Stimulated activated CD4-positive, alpha-beta T cell treated with anti-CD3 and anti-CD28 coated beads, Interleukin-1b, Interleukin-23, amount 100 ng/mL, for 1 hour (primary cell): ENCODE measurements at places on chromosomes 13 and 19.

- DNase-seq, result no peak
Measured at GRCh38 chr19:51695702-51696315, 2.7 kb downstream of the SPACA6 start.

- no peak for DNase-seq
Measured at GRCh38 chr19:42634409-42635232, 39.9 kb upstream of the CEACAM8 start.

- no peak for DNase-seq
Measured at GRCh38 chr13:77022341-77022740, 4.6 kb downstream of the FBXL3 start.

DNA sequence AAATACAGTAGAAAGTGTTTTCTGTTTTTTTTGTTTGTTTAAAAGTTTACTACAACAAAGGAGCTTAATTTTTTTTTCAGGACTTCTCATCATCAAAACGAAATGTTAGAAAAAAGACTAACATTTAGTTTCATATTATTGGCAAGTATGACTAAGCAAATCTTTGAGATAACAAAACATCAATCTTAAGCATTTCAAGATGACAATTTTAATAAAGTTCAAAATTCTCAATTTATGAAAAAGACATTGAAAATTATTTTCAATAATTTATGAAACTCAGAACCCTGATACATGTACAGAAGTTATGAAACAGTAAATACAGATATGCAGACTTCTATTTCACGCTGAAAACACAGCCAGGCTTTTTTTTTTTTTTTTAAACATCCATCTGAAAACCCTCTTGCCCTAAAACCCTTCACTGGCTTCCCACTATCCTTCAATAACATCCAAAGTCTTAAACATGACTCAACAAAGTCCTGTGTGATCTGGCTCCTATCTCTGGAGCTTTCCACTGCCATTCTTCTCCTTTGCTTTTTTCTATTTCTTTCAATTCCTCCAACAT lies 3.9 kb downstream of the RBM26 start:
- no peak for DNase-seq

DNA sequence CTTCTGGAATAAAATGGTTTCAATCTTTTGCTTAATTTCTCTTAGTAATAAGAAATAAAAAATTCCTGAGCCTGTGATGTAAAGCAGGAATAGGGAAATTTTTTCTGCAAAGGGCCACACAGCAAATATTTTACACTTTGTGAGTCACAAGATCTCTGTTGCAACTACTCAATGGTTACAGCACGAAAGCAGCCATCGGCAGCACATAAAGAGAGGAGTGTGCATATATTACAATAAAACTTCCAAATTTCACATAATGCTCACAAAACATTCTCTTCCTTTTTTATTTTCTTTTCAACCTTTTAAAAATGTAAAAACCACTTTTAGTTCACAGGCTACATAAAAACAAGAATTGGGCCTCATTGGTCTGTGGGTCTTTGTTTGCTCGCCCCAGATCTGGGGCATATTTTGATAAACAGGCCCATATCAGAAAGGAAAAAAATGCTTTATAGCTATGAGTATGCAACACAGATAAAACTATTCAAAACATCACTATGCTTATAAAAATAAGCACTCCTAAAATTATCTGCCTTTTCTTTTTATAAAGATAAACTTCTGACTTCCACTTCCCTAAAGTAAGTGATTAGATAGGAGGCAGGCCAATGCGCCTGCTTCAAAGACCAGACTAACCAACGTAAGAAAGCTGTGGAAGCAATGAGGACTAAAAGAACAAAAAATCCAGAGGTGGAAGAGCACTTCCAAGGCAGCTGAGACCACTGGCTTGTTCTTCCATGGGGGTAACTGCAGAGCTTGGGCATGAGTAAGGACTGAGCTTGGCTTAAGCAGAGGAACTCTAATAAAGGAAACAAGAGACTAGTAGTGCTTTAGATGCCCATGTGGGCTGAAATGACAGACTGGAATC lies 26.5 kb downstream of the MYCBP2 start:
- no peak for DNase-seq

DNA sequence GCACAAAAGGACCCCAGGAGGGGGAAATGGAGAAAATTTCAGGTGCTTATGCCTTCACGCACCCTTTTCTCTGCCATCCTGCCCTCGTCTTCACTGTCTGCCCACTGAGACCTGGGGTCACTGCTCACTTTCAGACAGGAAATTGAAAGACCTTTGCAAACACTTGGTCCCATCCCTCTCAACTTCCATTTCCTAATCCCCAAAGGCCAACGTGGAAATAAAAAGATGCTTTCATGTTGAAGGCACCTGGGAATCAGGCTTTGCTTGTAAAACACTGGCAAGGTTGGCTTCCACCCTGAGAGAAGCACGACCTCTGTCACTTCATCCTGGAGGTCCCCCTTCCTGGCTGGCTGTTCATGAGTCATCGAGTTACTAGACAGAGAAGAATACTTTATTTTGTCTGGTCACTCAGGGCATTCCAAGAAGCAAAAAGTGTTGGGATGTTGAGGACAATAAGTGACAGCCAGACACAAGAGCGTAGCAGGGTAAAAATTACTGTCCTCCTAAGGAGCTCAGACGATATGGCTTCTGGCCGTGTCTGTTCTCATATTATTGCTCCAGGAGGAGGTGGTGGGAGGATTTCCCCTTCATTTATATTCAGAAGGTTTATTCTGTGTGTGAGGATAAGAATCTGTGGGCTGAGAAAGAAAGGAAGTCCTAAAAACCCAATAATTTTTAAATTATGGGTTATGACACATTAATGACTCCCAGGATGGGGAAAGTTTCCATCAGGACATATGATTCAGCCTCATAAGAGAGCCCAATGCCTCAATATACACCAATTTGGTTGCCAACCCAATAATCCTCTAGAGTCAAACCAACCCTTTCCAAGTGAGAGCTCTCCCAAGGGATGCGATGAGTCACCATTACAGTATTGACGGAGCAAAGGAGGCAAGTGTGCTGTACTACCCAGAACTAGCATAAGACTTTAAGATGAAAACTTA lies 409.0 kb downstream of the COG6 start:
- no peak for DNase-seq

- DNase-seq, result no peak
Measured at GRCh38 chr13:36834299-36834698, 15.3 kb downstream of the RFXAP start.

DNA sequence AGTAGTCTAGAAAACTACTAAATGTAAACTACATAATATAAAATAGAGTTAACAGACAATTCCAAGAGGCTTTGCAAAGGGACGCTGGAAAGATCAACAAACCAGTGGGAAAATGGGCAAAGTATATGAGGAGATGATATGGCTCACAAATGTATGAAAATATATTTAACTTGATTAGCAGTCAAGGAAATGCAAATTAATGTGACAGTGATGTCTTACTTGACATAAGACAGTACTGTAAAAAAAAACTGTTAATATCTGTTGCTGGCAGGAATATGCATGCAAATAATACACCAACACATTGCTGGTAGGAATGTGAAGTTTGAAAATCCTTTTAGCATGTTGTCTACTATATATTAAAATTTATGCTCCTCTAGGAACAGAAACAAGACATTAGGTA lies 136.1 kb downstream of the ATP8A2 start:
- no peak for DNase-seq

- no peak for DNase-seq
Measured at GRCh38 chr13:53417601-53418000, 389.0 kb downstream of the OLFM4 start.

- DNase-seq, result peak; percentile 34
Measured at GRCh38 chr13:76903544-76904162, 17.4 kb upstream of the KCTD12 start.

GRCh38 chr13:25046985-25047511 lies 48.9 kb upstream of the PABPC3 start:
- DNase-seq, result no peak

DNA sequence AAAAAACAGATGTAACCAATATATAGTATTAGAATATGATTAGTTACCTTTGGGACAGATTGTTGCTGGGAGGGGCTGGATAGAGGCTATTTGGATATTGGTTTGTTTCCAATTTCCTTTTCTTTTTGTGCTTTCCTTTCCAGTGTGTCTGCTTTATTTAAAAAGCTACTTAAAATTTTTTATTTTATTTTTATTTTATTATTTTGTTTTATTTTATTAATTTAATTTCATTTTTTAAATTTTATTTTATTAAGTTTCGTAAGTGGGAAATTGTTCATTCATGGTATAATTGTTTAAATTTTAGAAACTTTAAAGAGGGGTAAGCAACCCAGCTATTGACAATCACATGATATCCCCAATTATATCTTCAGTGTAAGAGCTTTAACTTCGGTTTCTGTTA lies 2077.0 kb upstream of the PCDH20 start:
- DNase-seq, result no peak

DNA sequence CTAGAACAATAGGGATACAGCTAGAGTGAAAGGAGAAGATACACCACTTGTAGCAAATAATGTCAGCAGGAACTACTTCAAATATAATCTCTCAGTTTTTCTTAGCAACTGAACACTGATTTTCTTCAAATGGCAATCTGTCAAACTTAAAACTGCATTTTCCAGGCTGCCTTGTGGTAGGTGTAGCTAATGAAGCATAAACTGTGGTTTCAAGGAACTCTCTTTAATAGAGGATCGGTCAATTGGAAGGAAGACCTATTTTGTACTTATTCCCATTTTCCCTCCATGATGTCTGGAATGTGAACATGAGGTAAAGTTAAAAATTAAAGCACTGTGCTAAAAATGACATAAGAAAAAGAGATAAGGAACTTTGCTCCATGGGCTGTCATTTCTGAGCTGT lies 1261.9 kb downstream of the PCDH17 start:
- no peak for DNase-seq

- DNase-seq, result no peak
Measured at GRCh38 chr13:95411428-95412040, 110.3 kb upstream of the ABCC4 start.

DNA sequence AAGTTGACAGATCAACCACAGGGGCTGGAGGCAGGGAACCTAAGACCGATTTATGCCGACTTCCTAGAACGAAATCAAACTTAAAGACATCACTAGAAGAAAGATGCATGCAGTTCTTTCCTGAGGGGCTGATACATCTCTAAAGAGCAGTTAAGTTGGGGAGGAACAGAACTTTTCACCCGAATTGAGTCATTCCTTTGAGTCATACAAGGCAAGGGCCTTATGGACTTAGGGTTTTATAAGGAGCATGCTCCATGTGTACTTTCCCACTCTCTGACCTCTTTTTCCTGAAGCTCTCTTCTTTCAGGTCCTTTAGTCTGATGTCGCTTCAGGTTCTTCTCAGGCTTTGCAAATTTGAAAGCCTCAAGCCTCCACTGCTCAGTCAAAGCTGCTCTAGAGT lies 7.9 kb upstream of the FBXL3 start:
- no peak for DNase-seq

- DNase-seq, result peak; percentile 57
Measured at GRCh38 chr19:3665681-3666544, 34.4 kb downstream of the PIP5K1C start.

GRCh38 chr13:21219036-21219381 lies 42.6 kb downstream of the MRPL57 start:
- no peak for DNase-seq

DNA sequence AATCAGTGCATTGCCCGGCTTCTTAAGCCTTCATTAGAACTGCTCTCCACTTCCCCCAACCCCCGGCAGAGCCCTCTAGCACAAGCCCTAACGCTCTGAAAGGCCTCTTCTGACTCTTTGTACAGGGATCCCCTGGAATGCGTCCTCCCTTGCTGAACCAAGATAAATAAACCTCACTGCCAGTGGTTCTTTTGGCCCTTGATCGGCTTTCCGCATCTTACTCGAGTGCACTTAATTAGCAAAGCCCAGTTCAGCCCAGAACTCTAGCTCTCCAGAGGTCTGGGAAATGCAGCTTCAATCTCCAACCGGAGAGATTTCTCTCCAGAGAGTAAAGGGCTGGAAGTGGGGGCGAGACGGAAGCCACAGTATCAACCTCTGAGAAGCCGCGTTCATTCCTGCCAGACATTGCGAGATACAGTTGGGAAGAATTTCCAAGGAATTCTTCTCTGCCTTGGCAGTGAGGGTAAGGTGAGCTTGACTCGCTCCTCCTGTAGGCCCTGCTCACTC lies 8.7 kb upstream of the ZNF444 start:
- no peak for DNase-seq

GRCh38 chr19:34502582-34503411 lies 21.2 kb downstream of the WTIP start:
- no peak for DNase-seq

DNA sequence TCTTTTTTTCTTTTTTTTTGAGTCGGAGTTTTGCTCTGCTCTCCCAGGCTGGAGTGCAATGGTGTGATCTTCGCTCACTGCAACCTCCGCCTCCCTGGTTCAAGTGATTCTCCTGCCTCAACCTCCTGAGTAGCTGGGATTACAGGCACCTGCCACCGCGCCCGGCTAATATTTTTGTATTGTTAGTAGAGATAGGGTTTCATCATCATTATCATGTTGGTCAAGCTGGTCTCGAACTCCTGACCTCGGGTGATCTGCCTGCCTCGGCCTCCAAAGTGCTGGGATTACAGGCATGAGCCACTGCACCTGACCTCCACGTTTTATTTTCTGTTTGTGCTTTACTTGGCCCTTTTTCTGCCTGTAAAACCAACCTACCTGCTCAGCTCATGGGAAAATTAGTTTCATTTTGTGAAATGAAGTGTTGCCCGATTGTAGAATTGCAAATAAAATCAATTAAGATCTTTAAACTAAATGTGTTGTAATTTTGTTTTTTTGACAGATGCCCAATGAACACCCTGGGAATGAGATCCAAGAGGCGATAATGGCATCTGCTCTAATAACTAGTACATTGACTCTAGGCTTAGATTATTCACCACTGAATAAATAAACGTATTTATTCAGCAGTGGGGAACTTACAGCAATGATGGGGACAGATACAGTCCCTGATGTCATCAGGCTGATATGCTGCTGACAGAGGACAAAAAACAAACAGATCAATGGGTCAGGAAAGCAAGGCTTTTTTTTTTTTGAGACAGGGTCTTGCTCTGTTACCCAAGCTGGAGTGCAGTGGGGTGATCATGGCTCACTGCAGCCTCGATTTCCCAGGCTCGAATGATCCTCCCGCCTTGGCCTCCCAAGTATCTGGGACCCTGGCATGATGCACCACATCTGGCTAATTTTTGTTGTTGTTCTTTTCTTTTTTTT lies 2.2 kb upstream of the RAB11B start:
- no peak for DNase-seq

DNA sequence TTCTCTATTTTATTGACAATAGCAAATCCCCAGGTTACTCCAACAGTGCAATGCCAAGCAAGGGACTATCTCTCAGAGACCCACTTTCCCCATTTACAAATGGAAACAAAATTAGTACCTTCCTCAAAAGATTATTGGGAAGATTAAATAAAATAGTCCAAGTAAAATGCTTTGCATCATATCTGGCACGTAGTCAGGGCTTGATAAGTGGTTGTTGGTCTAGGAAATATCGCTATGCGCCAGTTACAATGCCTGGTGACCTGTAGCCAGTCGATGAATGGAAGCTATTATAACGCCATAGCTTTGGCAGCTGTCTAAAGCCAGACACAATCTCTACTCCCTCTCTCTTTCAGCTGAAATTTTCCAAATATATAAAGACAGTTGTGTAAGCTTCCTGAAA lies 220.3 kb downstream of the RAP2A start:
- no peak for DNase-seq

- no peak for DNase-seq
Measured at GRCh38 chr13:86681223-86681622, 882.0 kb upstream of the SLITRK6 start.

- no peak for DNase-seq
Measured at GRCh38 chr13:52345048-52345447, 60.9 kb downstream of the THSD1 start.

GRCh38 chr19:50669302-50670101 lies 20.3 kb downstream of the C19orf81 start:
- DNase-seq, result no peak
